Left colon (tissue), 2 donors: ENCODE measurements at places on chromosomes 4 and X.

- no peak for DNase-seq
Observed at GRCh38 chr4:73978886-73979285, 2.9 kb downstream of the PF4 start.

DNA sequence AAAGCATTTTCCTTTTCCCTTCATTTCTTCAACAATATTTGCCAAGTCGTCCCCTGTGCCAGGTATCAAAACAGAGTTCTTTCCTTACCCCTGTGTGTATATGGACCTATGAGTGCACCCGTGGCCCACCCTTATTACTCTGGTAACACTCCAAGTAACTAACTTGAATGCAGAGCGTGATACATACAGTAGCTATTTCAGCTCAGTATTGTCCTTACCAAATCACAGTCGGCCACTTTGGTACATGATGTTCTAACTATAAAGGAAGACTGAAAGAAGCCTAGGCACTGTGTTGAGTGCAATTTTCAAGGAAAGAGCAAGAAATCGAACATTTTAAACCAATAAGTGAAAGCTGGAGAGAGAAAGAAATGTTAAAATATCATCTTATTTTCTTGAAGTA lies 88.4 kb downstream of the ARX start:
- no peak for DNase-seq

DNA sequence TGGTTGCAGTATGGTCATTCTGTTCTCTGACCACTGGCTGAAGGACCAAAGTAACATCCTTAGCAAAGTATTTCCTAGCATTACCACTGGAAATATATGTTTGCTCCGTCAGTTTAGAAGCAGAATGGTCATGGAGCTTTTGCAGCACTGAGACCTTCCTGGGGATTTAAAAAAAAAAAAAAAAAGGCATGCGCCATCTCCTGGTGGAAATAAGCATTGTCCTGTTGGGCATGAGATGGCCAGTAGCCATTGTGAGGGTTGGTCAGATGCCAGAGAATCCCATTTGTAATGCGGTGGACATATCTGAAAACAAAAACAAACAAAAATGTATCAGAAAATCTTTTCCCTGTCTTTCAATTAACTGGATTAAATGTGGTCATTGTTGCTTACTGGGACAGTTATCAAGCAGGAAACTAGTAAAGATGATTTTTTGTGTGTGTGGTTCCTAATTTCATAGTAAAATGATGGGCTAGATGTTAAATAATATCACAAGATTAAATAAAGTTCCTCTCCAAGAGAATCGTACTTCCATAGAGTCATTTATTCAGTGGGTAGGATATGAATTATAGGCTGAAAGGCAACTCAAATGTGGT lies 139.6 kb downstream of the SOWAHB start:
- no peak for DNase-seq

GRCh38 chrX:147978931-147979330 lies 2.2 kb upstream of the FMR1NB start:
- no peak for DNase-seq

GRCh38 chrX:115531818-115532403 lies 29.1 kb upstream of the PLS3 start:
- DNase-seq = no peak

- no peak for DNase-seq
Observed at GRCh38 chr4:141645611-141646340, 9.4 kb downstream of the IL15 start.

DNA sequence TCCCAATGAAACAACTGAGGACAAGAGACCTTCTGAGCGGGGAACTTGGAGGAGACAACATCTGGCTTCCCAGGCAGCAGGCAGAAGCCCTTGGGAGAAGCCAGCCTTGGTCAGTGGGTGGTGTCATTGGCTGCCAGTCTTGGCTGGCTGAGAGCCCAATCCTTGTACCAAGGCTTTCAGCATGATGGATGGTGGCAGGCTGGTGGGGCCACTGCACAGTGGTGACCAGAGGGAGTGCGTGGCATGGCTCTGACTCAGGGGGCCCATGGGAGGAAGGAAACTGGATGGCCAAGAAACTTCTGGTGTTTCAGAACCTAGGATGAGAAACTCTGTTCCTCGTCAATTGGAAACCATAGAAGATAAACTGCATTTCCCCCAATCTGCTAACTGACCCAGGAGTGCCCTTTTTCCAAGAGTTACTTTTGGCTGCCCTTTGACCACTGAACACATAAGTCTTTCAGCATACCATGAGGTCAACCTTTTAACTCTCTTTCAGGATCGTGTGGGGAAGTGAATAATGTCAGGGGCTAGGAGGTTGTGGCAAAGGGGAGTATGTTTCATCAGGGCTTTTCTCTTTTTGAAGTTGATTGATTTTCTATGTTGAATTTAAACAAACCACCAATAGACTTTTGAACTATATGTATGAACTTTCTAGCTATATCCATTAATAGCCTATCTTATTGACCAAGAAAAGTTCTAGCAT lies 60.9 kb downstream of the SOWAHB start:
- DNase-seq = no peak

DNA sequence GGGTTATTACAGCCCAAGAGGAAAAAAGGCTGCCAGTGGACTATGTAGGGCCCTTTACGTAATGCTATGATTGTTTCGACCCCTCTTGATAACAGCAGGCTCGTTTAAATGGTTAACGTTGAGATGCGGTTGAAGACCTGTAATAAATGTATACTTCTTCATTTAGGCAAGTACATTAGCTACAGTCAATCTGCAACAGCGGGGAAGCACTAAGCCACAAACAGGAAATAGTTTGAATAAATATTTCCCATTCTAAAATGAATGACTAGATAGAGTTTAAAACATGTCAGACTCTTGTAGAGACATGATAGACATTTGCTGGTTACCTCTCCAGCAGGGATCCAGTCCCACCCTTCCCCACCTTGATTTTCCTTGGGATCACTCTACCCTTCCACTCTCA lies 38.1 kb upstream of the STIM2 start:
- no peak for DNase-seq

GRCh38 chrX:123277821-123278220 lies 93.7 kb downstream of the GRIA3 start:
- no peak for DNase-seq

DNA sequence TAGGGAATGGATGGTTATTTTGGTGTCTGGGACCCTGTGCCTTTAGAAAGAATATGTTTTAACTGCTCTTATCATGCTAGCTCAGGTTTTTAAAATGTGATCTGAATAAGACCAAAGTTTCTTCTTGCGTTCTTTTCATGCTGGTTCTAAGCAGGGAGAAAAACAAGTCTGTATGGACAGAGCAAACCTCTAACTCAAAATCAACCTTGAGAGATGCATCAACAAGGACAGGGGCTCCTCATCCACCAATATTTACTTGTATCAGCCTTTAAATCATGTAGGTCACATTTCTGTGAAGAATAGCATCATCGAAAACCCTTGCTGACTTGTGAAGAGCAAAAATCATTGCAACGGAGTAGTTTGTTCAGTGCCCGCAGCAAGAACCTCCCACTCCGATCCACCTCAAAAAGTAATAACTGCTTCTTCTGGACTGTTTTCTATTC lies 1.2 kb downstream of the ATP10D start:
- DNase-seq = no peak

DNA sequence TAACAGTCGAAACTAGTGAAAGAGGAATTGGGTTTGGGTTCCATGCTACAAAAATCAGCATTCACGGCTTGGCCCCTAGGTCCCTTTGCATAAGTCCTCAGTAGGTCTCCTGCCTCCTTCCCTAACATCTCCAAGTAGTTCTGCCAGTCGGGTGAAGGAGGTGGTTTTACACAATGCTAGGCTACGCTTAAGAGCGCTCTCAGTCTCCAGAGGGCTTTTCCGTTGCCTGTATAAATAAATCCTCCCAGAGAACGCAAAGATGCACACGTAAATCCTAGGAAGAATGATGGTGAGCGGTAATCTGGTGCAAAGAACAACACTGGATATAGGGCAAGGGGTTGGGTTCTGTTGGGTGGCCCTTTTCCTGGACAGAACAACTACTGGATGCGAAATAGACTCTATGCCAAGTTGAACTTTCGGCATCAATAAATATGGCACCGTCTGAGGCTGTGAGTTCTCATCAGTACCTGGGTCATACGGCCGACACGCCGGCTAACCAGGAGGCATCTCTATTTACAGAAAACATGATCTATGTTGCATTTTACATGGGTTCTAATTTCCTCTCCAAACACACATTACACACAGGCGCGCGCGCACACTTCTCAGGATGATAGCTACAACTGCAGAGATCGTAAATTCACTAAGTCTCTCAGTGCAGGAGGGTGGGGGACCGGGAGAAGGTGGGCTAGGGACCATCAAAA lies 1.3 kb downstream of the CAMK2D start:
- DNase-seq = peak; percentile 32

DNA sequence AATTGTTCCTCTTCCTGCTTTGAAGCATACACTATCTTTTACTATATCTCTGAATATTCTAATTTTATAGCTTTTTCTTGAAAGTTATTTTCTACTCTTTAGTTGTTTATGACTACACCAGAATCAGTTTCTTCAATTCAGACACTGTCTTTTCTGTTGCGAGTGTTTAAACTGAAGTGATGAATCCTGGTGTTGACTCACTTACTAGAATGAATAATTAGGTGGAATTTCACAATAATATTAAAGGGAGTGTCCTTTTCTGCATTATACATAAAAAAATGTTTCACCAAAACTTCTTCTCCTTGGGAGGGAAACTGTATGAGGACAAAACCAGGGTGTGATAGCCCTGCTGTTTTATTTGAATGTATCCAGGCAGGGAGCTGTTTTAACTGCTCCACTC lies 1383.1 kb downstream of the C4orf33 start:
- no peak for DNase-seq
